ENCODE measurements at places on chromosomes 4 and X.
A peak's percentile ranks its signal among the peaks of the same experiment; 100 is the strongest.

GRCh38 chr4:10809905-10810304, 125.3 kb upstream of the CLNK start:
- no peak for DNase-seq

- peak; percentile 62 for DNase-seq
Measured at GRCh38 chr4:123505095-123506010, 108.8 kb downstream of the SPRY1 start.

GRCh38 chrX:54223581-54223980, 40.5 kb upstream of the FAM120C start:
- no peak for DNase-seq

DNA sequence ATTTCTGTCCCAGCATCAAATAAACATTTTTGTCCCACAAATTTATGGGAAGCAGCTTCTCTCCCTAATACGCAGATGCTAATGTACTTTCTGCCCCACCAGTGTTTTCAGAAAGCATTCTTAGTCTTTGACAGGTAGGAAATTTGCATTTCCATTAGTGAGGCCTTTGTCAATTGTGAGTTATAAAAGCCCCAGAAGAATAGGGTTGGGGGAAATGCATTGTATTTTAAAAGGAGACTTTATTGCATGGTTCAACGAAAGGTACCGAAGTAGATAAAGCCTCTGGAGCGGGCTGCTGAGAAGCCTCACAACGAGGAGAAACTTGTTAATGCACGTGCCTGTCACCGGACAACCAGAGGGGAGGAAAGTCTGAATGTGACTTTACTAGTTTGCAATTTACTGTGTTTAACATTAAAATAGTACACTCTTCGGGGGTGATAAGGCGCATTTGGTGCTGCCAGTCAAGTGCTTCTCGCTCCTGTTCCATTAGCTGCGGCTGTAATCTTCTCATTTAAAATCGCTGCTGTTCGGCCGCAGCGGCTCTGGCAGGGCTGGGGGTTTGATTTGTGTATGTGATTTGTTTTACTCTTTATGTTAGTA, 63.4 kb downstream of the DCTD start:
- DNase-seq = no peak

DNA sequence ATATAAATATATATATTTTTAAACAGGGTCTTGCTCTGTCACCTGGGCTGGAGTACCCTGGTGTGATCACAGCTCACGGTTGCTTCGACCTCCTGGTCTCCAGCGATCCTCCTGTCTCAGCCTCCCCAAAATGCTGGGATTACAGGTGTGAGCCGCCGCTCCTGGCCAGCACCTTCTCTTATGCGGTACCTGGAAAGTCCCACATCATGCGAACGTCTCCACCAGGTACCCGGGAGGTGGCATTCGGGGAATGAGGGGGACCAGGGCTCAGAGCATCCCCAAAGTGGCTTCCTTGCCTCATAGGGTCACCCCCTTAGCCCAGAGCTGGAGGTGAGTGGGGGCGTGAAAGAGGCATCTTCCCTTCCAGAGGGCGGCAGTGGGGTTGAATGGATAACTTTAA, 84.0 kb upstream of the PPP2R3B start:
- no peak for DNase-seq

GRCh38 chr4:93981594-93981993, 153.0 kb downstream of the ATOH1 start:
- no peak for DNase-seq
